ENCODE measurements at places on chromosomes 16 and 17.

DNA sequence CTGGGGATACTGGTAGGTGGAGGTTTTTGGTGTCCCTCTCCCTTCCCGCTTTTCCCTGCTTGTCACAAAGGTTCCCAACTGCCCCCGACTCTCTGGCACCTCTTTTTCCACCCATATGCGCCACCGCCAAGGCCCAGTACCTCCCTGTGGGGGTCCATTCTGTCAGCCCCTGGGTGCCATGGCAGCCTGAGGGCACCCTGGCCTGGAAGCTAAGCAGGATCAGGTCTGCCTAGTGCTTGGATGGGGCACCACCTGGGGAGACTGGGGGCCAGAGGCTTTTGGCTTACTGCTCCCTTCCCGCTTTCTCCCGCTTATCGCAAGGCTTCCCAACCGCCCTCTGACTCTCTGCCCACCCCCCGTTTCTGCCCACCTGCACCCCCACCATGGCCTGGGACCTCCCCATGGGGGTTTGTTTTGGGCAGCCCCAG, 2286.4 kb downstream of the TP53TG3F start:
- DNase-seq: no peak

- DNase-seq: no peak
Measured at GRCh38 chr17:79273660-79274059, 199.0 kb downstream of the ENGASE start.

- no peak for DNase-seq
Measured at GRCh38 chr17:17645961-17646360, 35.3 kb upstream of the RAI1 start.

- no peak for DNase-seq
Measured at GRCh38 chr16:56673921-56674320, 4.3 kb downstream of the MT1H start.

DNA sequence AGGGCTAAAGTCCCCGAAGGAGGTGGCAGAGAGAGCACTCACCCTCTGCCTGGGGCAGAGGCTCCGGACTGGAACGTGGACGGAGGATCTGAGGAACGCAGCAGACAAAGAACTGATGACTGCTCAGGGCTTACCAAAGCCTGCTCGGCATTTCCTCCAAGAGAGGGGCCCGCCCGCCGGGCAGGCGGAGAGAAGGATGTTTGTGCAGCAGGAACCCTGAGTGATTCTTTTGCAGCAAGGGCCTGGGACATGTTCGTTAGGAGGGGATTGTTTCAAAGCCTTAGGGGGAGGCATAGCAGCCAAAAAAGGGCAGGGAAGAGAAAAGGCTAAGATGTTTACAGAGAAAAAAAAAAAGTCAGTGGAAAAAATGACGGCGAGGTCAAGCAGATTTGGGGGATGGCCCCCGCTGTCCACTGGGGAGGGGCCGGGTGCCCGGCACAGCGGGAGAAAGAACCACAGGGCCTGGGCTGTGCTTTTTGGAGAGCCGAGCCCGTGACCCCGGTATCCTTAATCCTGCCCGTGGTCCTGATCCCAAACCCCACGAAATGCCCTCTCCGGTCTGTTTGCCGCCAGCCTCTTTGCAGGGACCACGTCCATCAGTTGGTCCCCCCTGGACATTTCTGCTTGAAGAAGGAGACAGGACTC, 129.3 kb downstream of the NTN1 start:
- no peak for DNase-seq

DNA sequence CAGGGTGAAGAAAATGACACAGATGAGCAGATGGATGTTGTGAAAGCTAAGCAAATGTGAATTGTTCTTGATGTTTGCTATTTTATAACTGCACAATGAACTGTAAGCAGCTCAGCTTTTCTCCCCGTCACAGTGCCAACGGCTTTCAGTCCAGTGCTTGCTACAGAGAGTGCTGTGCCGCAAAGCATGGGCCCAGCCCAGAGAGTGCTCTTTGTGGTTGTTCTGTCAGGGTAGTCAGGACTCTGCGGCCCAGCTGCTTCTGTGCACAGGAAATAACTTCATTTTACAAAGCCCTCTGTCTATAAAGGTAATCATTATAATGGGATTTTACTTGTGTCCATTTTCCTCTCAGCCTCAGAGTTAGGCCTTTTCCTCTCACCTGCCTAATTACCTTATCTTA, 39.1 kb downstream of the CDRT15 start:
- peak; percentile 61 for DNase-seq

GRCh38 chr17:29084541-29085146, 41.7 kb downstream of the PIPOX start:
- DNase-seq: no peak

All from immature natural killer cell (primary cell).